T follicular helper cell (primary cell): ENCODE measurements at places on chromosomes 16 and 17.

DNA sequence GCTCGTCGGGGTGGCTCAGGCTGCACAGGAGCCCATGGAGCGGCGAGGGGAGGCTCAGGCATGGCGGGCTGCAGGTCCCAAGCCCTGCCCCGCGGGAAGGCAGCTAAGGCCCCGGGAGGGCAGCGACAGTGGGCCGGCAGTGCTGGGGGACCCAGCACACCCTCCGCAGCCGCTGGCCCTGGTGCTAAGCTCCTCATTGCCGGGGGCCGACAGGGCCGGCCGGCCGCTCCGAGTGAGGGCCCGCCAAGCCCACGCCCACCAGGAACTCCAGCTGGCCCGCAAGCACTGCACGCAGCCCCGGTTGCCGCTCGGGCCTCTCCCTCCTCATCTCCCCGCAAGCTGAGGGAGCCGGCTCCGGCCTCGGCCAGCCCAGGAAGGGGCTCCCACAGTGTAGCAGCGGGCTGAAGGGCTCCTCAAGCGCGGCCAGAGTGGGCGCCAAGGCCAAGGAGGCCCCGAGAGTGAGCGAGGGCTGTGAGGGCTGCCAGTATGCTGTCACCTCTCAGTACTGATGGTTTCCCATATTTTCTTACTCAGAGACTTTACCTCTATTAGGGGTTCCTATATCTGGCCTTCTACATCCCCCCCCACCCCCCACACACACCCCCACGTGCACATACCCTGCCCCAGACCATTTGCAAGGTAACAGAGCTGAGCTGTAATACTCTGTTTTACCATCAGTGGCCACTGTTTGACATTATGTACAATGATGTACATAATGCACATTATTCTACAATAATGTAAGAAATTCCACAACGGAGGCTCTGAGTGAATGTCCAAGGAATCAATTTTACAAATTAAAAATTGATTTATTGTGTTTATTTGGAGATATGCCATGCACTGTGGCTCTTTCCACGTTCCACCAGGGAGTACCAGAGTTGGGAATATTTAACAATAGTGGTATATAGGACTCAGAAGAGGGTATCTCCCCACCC lies 3.7 kb upstream of the VAT1L start:
- no peak for DNase-seq

DNA sequence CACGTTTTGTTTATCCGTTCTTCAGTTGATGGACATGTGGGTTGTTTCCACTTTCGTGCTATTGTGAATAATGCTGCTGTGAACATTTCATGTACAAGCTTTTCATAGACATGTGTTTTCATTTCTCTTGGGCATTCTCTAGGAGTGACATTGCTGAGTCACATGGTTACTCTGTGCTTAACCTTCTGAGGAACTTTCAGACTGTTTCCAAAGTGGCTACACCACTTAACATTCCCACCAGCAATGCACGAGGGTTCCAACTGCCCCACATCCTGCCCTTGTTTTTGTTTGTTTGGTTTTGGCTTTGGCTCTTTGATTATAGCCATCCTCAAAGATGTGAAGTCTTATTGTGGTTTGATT lies 14.2 kb upstream of the PEMT start:
- DNase-seq = no peak

GRCh38 chr17:31533546-31534155 lies 142.2 kb downstream of the RAB11FIP4 start:
- DNase-seq = no peak

- no peak for DNase-seq
Observed at GRCh38 chr17:57539529-57540301, 205.4 kb downstream of the CCDC182 start.

DNA sequence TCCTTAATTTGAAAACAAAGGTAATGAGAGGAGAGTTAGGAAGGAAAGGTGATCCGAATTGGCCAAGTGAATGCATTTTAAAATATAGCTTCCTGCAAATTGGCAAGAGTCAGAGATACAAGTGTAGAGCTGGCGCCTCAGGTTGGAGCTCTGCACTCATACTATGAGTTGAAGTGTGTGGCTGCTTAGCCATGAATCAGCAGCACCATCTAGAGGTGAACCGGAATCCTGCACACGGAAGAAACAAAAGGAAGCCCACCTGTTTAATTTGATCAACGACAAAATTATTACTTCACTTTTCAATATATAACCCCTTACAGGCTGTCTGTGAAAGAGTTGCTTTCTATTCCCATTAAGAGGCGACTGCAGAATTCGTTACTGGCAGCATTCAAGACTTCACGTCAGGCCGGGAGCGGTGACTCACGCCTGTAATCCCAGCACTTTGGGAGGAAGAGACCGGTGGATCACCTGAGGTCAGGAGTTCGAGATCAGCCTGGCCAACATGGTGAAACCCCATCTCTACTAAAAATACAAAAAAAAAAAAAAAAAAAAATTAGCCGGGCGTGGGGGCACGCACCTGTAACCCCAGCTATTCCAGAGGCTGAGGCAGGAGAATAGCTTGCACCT lies 1253.7 kb upstream of the CDH8 start:
- no peak for DNase-seq

DNA sequence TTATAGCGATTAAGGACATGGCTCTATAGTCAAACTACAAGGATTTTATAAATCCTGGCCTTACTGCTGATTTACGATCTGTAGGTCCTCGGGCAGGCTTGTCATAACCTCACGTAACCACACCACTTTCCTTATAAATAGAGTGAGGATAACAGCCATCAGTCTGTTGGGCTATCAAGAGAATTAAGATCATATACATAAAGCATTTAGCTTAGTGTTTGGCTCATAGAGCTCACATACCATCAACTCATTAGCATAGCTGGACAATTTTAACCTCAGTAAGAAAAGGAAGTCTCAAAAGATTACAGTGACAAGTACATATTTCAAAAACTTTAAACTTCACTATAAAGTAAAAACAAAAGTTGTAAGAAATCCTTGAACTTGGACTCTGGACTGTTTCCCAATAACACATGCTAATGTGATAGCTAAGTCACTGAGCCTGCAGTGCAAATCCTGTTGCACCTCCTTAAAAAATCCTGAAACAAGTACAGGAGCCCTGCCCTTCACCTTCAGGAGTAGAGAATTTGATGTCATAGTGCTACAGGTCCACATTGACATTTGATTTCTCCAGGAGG lies 20.8 kb upstream of the CLEC3A start:
- DNase-seq = no peak

GRCh38 chr16:17171250-17172143 lies 299.3 kb downstream of the XYLT1 start:
- no peak for DNase-seq

DNA sequence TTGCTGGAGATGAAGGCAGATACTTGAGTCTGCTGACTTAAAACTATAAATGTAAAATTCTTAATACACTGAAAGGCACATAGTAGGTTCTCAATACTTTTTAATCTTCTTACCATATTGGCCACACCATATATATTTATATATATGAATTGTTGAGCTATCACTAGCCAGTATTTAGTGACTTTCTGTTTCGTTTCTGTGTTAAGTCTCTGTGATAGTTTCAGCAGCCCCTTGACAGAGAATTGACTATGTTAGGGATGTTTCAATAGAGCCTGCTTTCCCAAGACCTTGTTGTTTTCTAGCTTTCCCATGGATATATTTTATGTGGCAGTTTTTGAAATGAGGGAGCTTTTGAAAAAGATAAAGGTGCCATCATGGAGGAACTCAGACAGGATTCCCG lies 206.5 kb upstream of the GOT2 start:
- no peak for DNase-seq

GRCh38 chr17:28912281-28912937 lies 9.5 kb upstream of the DHRS13 start:
- DNase-seq = no peak

GRCh38 chr17:3904501-3904900 lies 11.6 kb upstream of the CAMKK1 start:
- DNase-seq = no peak

DNA sequence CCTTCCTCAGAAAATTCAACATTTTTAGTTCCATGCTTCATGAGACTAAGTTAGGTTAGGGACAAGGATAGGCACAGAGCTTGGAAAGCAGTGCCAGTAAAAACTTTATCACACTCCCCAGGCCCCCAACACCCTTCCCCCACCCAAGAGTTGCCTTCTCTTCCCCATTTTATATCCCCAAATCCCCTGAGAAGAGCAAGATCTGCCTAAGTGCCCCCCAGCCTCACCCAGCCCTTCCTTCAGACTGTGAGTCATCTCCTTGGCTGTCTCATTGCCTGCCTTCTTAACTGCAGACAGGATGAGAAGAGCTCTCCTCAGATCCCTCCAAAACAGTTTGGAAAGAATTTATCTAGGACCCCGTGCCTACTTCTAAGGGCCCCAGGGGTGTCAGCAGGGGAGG lies 55.8 kb downstream of the NEUROD2 start:
- DNase-seq = no peak

DNA sequence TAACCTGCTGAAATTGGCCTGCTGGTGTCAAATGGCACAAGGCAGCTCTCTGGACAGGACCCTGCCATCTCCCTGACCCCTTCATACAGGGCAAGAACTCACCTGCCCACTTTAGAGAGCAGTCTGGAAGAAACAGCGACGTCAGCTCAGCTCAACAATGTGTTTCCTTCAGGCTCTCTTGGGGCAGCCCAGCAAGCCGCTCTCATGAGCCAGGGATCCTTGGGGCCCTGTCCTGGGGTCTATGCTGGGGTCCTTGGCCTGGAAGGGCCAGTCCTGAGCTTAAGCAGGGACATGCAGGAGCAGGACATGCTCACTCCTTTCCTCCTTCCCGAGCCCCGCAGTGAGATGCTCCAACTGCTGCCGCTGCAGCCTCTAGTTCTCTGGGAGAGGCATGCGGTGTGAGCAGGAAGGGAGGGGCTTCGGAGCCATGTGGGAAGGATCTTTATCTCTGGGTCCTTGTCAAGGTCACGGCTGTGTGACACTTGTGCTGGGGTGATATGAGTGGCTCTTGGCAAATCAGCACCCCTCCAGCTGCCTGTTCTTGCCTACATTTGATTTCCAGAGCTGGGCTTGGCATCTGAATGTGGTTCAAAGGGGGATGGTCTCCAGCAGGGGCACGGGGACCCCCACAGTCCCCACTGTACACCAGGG lies 3.4 kb downstream of the C1QTNF1 start:
- DNase-seq = no peak

DNA sequence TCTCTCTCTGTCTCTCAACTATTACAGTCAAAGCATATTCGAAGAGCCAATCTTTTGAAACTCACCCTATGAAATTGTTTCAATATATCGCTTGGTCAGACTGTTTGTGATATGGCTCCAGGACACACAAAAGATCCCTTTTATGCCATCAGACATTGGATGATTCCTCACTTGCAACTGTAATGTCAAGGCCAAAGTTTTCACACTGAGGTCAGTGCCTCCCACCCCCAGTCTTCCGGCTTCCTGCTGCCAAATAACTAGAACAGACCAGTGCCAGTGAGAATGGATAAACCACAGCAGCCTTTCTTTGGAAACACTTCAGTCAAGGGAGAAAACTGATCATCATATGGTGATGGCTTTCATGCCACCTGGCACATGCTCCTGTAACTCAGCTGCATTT lies 321.9 kb upstream of the ZFHX3 start:
- no peak for DNase-seq

GRCh38 chr17:49920030-49920769 lies 48.8 kb upstream of the DLX4 start:
- DNase-seq = no peak

GRCh38 chr17:57739402-57740234 lies 5.5 kb downstream of the CCDC182 start:
- DNase-seq = no peak

DNA sequence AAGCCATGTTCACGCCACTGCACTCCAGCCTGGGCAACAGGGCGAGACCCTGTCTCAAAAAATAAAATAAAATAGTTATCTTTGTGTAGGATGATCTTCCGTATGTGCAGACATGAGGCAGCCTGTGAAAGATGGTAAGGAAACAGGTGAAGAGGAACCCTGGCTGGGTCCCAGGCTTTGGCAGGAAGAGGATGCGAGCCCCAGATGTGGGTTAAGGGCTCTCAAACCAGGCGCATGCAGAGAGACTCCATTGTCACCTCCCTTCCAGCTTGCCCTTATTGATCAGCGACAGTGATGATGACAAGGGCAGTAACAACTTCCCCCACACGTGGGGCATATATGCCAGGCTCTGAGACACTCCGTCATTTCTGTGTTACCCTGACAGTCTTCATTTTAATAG lies 106.8 kb downstream of the GNAO1 start:
- no peak for DNase-seq

DNA sequence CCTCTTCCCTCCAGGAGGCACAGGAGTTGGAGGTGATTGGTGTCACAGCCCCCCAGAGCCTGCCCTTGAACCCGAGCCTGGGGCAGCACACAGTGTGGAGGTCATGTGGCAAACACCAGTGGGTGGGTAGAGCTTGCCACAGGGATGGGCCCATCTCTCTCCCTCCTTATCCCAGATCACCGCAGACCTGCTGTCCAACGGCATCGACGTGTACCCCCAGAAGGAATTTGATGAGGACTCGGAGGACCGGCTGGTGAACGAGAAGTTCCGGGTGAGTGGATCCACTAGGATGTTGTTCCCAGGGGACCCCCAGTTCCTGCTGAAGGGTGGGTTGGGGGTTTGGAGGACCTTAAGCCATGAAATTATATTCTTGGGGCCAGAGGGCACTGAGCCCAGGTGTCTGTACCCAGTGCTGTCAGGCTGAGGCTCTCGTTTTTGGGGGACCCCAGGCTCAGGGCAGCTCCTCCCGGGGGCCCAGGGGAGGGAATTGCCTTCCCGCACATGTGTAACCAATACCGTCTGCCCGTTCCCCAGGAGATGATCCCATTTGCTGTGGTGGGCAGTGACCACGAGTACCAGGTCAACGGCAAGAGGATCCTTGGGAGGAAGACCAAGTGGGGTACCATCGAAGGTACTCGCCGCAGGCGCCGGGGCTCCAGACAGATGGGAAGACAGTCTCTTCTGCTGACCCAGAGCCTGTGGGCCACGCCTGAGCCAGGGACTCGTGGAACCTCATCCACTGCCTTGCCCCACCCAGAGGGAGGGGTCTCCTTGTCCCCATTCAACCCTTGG lies 351.9 kb downstream of the SEC14L1 start:
- DNase-seq = no peak

DNA sequence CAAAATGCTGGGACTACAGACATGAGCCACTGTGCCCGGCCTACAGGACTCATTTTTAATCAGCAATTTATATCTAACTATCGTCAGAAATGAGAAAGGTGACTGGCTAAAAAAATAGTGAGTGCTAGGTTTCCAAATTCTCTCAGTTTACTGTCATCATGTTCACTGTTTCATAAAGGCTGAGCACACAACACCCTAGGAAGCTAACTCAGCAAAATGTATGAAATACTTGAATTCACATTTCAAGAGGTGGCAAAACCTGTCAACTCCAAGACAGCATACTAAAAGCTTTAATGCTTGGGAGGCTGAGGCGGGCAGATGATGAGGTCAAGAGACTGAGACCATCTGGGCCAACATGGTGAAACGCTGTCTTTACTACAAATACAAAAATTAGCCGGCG lies 16.7 kb downstream of the WDR45B start:
- no peak for DNase-seq

- DNase-seq = no peak
Observed at GRCh38 chr16:48441863-48442279, 56.7 kb upstream of the SIAH1 start.

DNA sequence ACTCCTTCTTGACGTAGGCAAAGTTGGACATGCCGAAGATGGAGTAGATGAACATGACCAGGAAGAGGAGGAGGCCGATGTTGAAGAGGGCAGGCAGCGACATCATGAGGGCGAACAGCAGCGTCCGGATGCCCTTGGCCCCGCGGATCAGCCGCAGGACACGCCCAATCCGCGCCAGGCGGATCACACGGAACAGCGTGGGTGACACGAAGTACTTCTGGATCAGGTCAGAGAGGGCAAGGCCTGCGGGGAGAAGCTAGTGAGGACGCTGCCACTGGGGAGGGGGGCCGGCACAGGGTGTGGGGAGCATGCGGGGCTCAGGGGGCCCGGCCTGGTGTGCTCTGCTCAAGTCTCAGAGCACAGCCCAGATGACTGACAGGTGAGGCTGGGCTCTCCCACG lies 9.6 kb upstream of the CD79B start:
- DNase-seq = no peak
